CD4-positive, alpha-beta T cell treated with Interleukin-10 for 1 hour (primary cell): ENCODE measurements at places on chromosomes 16 and 17.

- DNase-seq, result no peak
These were observed 20.1 kb downstream of the WFDC1 start for GRCh38 chr16:84314814-84315213.

- DNase-seq, result no peak
These were observed 126.1 kb downstream of the SEC14L1 start for GRCh38 chr17:77266891-77267341.

- no peak for DNase-seq
These were observed 2.6 kb upstream of the SPHK1 start for GRCh38 chr17:76381633-76382350.

DNA sequence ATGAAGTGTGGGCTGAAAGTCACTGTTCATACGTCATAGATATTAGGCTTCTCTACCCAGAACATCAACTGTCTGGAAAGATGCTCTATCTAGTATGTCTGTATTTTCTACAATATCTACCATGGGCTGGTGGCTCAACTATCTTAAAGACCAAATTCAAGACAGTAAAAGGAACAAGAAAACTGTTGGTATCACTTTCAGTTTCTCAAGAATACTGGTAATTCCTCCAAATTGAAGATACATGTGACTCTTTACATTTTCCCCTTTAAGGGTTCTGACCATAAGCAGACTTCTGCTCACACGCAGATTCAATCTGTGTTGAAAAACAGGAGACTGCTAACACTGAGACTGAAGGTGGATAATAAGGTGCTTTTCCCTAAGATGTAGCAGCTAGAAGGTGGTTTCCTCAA, 24.2 kb downstream of the XPO6 start:
- DNase-seq, result peak; percentile 61

DNA sequence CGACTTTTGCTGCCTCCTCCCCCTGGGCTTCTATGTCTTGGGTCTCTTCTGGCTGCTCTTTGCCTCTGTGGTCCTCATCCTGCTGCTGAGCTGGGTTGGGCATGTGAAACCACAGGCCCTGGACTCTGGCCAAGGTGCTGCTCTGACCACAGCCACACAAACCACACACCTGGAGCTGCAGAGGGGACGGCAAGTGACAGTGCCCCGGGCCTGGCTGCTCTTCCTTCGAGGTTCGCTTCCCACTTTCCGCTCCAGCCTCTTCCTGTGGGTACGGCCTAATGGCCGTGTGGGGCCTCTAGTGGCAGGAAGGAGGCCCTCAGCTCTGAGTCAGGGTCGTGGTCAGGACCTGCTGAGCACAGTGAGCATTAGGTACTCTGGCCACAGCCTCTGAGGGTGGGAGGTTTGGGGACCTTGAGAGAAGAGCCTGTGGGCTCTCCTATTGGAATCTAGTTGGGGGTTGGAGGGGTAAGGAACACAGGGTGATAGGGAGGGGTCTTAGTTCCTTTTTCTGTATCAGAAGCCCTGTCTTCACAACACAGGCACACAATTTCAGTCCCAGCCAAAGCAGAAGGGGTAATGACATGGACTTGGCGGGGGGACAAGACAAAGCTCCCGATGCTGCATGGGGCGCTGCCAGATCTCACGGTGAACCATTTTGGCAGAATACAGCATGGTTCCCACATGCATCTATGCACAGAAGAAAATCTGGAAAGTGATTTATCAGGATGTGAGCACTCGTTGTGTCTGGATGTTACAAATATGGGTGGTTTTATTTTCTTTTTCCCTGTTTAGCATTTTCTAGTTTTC, 2.3 kb downstream of the GP1BA start:
- DNase-seq, result no peak

GRCh38 chr17:2094891-2095535, 40.1 kb downstream of the HIC1 start:
- DNase-seq, result no peak

DNA sequence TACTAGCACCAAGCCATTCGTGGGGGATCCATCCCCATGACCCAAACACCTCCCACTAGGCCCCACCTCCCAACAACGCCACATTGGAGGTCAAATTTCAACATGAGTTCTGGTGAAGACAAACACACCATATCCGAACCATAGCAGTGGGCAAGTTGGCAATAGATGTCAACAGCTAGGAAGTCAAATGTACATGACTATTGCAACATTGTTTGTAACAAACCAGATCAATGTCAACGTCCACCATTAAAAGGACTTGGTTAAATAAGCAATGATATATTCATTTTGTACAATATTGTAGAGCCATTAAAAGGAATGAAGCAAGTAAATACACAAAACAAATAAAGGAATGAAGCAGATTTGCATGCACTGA, 26.5 kb upstream of the CIITA start:
- no peak for DNase-seq

DNA sequence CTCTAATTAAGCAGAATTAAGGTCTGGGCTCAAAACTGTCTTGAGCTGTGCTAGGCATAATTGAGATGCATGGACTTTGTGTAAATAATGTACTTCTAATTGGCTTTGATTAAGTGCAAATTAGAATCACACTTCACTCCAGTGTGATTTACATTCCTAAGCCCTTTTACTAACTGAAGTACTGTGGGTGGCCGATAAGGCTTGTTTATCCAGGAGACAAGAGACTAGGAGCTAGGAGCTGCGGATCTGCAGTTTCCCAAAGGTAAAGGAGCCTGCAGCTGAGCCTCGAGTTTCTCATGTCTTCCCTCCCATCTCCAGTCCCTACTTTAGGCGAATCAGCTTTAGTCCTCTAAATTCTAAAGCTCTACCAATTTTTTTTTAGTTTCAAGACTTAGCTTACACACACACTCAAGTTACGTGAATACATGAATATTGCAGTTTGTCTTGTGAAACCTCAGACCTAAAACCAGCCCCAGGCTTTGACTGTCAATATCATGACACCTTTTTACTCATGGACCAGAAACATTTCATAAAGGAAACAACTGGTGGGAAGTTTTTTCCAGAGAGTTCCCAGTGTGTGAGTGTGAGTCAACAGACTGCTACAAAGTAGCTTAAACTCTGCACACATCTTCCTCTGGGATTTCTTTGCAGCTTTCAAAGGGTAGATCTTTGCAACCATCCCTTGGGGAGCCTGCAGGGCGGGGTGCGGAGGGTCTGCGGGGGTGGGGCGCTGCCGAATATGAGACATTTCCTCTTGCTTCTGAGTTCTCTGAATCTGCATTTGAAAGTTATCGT, 113.9 kb upstream of the TBX2 start:
- DNase-seq, result no peak

DNA sequence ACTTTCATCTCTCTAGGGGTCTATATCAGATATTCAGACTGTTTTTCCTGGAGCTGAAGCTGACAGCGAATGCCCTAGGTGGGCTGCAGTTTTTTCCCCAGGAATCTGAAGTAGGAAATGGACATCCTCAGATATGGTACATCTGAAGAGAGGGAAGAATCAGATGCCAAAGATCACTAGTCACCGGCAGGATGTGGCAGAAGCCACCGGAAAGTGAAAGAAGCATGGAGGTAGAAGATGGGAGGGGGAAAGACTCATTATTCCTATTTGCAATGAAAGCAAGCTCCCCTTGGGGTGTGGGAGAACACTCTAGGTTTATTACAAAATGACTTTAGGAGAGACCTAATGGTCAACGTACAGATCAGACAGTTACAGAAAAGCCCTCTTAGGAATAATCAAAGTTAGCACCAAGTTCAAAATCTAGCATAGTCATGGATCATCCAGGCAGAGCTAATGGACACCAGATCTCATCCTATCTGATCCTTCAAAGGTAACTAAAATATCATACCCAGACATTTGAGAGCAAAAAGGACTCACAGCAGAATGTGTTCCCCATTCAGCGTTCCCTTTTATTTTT, 110.7 kb downstream of the HS3ST3A1 start:
- no peak for DNase-seq

DNA sequence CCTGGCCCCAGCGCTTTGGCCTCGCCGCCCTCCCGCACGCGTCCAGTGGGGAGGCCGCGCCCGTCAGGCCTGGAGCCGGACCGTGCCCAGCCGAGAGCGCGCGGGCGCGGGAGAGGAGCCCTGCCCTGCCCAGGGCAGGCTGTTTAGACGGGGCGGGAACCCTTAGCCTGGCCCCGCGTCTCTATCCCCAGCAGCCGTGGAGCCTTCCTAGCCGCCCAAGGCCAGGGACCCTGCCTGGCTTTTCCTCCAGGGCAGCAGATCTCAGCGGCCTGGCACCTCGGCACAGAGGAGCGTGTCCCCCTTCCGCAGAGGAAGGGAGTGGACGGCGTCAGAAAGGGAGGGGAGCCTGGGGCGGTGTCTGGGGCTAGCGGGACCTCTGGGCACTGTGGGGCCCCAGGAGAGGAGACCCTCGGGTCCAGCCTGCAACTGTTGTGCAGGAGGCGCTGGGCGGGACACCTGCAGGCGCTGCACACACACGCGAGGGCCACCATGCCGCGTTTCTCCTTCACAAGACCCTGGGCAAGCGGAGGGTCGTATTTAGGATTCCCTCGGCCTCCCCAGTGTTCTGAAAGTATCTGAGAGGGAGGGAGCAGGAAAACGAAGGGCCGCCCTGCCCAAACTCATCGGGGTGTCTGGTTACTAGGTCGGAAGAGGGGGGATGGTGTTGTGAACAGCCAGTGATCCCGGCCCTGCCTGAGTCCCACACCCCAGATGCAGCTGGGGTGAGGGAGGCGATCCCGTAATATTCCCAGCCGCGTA, 2.3 kb upstream of the NPTX1 start:
- DNase-seq, result no peak

- peak; percentile 77 for DNase-seq
These were observed 1.1 kb upstream of the SLC43A2 start for GRCh38 chr17:1629504-1630310.

GRCh38 chr16:3797904-3798811, 80.8 kb upstream of the TRAP1 start:
- no peak for DNase-seq

DNA sequence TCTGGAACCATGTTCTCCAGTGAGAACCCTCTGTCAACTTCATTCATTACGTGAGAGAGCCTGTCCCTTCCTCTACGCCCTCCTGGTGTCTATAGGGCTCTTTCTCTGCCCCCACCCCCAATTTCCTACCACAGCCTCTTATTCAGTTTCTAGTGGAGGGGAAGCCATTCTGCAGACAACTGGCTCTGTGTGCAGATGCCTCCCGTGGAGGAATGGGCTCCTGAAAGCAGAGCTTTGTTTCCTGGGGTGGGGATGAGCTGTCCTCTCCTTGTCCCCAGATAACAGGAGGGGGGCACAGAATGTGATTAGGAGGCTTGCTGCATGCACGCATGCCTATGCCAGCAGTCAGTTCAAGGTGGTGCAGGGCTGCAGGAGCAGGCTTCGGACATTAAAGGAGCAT, 31.6 kb downstream of the MMP15 start:
- no peak for DNase-seq

GRCh38 chr16:31186930-31187807, 7.2 kb downstream of the FUS start:
- no peak for DNase-seq

DNA sequence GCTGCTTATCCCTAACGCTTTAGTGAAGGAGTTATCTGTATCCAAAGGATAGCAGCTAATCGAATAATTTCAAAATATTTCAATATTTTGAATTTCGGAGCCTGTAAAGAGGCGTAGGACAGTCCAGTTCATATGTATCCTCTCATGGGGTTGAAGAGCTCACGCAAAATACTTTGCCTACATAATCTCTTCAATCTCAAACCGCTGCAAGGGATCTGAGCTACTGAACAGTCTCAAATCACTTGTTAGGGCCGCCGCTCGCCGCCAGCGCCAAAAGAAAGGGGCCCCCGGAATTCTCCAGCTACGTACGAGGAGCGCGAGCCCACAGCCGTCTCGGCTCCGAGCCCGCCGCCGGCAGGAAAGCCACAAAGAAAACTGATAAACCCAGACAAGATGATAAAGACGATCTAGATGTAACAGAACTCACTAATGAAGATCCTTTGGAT, 601 bp upstream of the RFWD3 start:
- DNase-seq, result peak; percentile 23

DNA sequence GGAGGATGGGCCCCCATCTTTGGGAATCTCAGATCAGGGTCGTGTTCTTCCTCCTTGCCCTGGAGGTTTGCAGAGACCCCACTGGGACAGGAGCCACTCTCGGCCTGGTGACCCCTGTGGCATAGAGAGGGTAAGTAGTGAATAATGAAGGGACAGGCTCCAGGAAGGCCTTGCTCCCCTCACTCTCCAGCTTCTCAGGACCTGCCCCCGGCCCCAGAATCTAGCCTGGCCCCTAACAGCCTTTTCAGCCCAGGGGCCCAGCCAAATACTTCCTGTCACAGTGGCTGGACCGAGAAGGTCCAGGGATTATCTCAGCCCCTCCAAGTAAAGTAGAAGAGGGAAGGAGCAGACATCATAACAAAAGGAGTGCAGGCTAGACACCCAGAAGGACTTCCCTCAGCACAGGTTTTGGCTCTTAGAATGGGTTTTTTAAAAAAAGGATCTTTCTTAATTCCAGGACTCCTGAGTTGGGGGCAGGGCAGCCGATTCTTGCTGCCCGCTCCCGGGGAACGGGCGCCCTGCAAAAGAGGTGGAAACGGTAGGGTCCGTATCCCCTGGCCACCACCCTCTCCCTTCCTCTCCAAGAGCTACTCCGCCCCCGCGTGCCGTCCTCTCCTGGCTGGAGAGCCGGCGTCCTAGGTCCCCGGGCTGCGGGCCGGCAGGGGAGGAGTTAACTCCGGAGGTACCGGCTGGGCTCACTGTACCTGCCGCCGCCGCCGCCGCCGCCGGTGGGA, 559 bp upstream of the NXPH3 start:
- no peak for DNase-seq

- DNase-seq, result no peak
These were observed 13.5 kb upstream of the CIBAR2 start for GRCh38 chr16:85125570-85126393.

DNA sequence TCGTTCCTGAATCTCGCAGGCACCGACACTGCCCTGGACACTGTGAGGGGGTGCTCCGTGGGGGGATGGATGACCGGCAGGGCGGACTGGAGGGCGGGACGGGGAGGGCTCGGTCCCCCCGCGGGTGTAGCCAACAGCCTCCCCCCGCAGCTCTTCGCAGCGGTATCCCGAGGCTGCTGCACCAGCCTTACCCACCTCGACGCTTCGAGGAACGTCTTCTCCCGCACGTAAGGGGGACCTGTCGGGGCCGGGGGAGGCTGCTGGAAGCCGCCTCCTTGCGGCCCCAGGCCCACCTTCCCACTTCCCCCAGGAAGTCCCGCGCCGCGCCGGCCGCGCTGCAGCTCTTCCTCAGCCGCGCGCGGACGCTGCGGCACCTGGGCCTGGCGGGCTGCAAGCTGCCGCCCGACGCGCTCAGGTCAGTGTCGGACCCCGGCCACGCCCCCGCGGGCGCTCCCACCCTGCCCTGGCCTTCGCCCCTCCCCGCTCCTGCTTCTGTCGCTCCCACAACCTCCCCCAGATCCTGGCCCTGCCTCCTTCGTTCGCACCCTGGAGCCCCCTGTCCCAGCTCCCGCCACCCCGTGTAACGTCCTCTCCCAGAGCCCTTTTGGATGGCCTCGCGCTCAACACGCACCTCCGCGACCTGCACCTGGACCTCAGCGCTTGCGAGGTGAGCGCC, 3.3 kb downstream of the CARMIL2 start:
- DNase-seq, result no peak

DNA sequence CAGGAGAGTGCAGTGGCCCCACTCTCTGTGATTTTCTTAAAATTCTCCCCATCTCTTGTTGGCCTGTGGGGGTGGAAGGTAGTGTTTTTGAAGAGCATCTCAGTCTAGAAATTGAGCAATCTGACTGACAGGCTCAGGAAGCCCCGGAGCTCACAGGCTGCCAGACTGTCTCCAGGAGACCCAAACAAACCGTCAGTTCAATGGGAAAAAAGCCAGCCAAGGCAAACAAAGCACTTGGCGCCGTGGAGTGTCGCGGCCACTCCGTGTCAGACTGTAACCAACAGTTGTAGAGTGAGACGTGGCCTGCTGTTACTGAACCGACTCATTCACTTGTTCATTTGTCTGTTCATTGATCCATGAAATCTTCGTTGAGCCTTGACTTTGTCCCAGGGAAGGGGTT, 33.7 kb downstream of the RGS9 start:
- no peak for DNase-seq
